Left renal cortex interstitium (tissue), 4 donors: ENCODE measurements at places on chromosomes 2 and 18.

- DNase-seq, result no peak
These were observed 227.2 kb upstream of the CRIM1 start for GRCh38 chr2:36128359-36128758.

- no peak for DNase-seq
These were observed 83.8 kb upstream of the SNTG2 start for GRCh38 chr2:866887-867286.

GRCh38 chr18:10051877-10052631 is 138.2 kb downstream of the VAPA start:
- DNase-seq, result no peak

DNA sequence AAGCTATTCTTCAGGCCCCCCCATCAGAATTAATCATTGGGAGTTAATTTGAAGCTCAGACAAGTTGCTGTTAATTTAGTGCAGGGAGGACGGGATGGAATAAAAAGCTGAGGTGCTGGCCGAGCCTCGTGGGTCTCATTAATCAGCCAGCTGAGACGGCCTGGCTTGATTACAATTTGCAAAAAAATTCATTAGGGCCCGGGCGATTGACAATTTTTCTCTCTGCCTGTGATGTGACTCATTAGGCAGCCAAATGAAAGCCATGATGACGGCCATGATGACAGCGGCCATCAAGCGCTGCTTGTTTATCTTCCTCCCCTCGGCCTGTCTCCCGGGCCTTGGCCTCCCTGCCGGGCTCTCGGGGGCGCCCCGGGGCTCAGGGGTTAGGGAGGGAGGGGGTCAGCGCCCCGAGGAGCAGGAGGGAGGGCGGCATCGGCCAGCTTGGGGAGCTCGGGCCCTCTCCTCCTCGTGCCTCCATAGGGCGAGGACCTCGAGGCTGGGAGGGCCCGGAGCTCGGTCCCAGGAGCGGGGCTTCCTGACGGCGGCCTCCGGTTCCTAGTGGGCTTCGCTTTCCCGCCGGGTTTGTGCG is 5.2 kb downstream of the GBX2 start:
- no peak for DNase-seq

DNA sequence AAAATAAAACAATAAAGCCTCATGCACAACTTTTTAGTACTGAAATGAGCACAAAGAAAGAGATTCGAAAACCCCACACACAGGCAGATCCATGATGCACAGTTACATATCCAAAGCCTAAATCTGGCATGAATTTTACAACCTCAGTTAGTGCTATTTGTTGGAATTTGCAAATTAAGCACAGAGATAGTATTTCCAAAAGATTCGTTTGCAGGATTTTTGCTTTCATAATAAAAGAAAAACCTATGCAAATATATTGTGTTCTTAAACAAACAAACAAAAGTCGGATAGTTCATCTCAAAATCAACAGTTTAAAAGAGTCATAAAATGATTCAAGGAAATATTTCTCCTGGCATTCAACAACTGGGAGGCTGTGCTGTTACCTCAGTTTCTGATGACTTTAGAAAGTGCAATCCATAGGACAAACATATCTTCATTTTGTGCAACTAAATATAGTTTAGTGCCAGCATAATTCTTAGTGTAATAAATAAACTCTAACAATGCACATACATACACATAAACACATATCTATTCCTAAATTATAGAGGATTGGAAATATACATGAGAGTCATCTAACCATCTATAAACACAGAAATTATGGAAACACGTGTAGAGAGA is 10.8 kb downstream of the PAX3 start:
- no peak for DNase-seq

GRCh38 chr18:53909668-53910067 is 314.8 kb downstream of the MBD2 start:
- no peak for DNase-seq

- DNase-seq, result no peak
These were observed 161.2 kb downstream of the PTPRM start for GRCh38 chr18:7728297-7728696.

DNA sequence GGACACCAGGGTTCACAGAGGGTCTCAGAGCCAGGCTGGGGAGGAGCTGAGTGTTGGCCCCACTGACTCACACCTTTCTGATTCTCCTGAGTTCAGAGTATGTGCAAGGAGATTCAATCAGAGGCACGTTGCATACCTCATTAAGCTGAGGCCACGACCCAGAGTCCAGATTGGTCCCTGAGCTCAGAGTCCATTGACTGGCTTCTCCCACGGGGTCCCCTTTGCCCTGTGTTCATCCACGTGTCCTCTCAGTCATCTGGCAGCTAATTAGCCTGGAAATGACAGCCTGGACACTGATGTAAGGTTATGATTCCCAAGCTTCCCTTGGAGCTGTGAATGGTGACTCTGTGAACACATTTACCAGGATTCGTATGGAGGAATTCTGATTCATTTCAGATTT is 267.2 kb downstream of the SH3BP4 start:
- no peak for DNase-seq

DNA sequence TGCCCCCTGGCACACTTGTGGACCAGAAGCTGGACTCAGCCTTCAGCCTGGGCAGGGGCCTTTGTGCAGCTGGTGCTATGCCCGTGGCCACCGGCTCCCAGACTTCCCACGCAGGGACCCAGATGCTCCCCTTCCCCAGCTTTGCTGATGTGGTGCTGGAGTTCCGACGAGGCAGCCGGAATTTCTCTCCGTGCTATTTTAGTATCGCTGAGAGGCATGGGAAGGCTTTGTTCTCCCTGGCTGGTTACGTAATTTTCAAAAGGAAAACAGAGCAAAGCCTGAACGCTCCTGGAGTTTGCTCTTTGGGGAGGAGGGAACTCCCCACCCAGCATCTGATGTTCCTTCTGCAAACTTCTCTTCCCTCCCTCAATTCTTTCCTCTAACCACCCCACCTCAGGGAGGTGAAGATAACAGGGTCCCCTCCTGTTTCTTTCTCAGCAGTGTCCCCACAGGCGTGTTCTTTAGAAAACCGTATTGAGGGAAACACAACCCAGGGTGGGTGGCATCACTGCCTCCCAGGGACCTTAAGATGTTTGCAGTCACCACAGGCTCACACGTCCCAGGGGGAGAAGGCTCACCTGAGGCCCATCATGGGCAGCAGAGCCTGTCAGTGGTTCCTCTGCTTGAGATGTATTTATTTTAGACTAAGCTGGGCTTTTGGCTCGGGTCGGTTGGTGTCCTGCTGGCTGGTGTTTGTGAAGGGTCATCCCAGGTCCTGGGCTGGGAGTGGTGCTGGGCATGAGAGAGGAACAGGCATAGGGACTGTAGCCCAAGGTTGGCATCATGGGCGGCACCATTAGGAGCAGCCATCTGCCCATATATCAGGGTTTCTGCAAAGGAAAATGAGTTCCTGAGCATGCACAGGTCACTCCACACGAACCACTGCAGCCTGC is 95.0 kb downstream of the MAPK4 start:
- no peak for DNase-seq

DNA sequence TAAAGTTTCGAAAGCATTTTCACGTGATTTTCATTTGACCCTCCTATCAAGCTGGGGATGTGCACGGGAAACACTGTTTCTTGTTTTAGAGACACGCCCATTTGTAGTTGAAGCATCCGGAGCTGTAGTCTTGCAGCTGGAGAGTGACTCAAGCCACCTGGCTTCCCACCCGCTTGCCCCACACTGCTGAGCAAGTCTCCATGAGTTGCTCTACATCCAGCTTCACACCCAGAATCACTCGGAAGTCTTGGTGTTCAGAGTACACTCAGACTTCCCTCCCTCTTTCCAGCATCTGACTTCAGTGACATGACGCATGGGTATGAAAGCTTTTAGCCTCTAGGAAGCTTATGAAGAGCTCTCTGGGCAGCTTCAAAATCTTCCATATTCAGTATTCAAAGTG is 262.4 kb downstream of the NBAS start:
- DNase-seq, result no peak

DNA sequence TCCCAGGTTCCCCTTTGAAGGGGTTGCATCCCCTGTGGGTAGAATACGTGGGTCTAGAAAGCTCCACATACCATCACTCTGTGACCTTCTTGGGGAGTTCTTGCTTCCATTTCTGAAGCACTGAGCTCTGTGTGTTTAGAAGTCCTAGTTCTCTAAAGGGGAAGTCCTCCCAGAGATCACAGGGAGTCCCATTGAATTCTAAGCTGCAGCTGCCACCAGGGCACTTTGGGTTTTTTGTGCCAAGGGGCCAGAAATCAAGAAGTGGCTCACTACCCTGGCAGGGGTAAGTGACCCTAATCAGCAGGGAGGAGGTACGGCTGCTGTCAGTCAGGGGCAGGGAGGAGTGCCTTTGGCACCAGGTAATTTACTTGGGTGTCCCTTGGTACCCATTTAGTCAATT is 70.9 kb downstream of the EHD3 start:
- DNase-seq, result no peak

DNA sequence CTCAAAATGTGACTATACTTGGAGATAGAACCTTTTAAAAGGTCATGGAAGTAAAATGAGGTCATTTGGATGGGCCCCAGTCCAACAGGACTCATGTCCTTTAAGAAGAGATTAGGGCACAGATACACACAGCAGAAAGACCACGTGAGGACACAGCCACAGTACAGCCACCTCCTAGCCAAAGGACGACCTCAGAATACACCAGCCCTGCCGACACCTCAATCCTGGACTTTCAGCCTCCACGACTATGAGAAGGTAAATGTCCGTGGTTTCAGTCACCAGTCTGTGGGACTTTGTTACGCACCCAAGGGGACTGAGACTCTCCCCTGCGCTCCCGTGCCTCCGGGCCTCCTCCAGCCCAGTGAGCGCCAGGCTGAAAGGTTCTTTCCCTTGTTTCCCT is 30.2 kb upstream of the HPCAL1 start:
- DNase-seq, result no peak

DNA sequence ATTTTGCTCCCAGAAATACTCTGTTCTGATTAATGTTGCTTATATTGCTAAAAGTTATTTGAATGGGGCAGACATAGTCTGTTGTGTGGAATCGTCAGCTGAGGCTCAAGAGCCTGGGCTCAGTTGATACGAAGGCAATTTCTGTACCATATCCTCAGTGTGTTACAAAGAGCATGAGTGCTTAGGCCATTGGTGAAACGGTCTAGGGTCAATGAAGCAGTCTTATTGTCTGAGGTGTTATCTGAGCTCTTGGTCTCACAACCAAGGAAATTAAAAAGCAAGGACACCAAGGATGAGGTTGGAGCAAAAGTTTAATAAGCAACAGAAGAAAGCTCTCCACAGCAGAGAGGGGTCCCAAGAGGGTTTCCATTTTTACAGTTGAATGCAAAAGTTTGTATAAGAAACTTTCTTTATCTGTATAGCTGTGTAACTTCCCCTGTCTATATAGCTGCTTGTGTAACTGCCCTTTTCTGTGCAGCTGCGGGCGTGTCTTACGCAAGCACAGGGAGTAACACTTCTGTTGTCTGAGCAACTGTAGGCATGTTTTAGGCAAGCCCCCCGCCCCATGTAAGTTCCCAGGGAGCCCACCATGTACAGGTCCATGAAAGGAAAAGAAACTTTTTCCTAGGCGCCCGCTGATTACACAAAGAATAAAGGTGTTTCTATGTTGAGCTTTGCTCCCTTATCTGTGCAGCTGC is 40.6 kb upstream of the DSC1 start:
- DNase-seq, result no peak

DNA sequence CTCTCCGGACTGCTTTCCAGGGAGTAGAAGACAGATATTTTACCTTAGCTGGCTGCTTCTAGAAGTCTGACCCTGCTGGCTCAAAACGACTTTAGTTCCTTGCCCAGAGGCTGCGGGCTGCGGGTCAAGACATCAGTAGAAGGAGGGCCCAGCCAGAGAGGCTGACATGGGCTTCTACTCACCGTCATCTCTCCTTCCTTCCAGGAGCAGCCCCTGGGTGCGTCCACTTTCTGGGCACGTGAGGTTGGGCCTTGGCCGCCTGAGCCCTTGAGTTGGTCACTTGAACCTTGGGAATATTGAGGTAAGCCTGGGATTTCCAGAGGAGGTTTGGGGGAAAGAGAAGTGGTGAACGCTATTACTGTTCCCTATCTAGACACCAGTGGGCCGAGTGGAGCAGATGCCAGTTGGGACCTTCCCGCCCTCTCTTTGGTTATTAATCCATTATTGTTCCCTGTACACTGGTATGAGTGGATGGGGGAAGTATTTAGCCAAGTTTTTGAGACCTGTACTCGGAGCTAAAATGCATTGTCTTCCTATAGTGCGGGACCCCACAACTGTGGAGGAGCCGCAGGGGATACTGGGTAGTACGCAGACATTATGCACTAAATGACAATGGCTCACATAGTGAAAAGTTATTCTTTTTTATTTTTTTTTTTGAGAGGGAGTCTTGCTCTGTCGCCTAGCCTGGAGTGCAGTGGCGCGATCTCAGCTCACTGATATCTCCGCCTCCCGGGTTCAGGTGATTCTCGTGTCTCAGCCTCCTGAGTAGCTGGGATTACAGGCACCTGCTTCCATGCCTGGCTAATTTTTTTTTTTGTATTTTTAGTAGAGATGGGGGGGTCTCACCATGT is 26.3 kb upstream of the CASP8 start:
- no peak for DNase-seq

- DNase-seq, result no peak
These were observed 234.9 kb downstream of the FHOD3 start for GRCh38 chr18:36532394-36532793.

GRCh38 chr2:52454962-52455361 is 1312.6 kb upstream of the CHAC2 start:
- DNase-seq, result no peak

- DNase-seq, result no peak
These were observed 38.1 kb downstream of the NUP35 start for GRCh38 chr2:183162362-183162761.

- DNase-seq, result no peak
These were observed 9.3 kb upstream of the GPR35 start for GRCh38 chr2:240615820-240616547.

DNA sequence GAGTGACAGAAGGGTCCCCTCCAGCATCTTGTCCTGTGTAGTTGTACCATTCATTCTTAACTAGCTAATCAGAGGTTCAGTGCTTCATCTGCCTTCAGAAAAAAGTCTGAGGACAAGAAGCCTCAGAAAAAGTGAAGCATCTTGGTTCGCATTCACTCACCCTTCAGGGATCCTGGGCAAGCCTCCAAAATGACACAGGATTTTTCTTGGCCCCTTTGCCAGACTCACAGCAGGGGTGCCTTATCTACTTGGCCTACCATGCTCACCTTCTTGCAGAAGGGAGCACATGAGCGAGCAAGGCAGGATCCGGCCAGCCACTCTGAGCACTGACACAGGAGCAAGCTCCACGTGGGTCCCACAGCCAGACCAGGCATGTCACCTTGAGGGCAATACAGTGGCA is 43.1 kb upstream of the XDH start:
- no peak for DNase-seq

DNA sequence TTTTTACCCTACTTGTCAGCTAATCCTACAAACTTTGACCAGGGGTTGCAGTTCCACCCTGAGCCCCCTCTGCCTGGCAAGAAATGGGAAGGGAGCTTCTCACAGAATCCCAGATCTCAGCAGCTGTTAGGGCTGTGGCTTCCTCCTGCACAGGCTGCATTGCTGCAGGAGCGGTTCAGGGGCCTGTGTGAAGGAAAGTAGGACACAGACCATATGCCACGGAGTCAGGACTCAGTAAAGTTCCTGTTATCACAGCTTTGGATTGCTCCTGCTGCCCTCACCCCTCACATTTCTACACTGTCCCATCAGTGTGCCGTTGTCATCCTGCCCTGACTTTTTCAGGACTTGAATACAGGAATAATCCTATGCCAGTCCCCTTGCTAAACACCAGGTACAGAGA is 62.8 kb upstream of the SP3 start:
- DNase-seq, result no peak
